ENCODE measurements at places on chromosomes 7 and 10. TPM values are rescaled to one million over a fixed set of nuclear protein-coding genes. Genes with fewer than 3 reads are reported as not detected.

The ELFN1 gene
- 2.5 TPM for total RNA-seq

The HMX2 gene
- not detected for total RNA-seq

The FIS1 gene
- 66.7 TPM for total RNA-seq

The DPP6 gene
- total RNA-seq = 2.4 TPM

The WASHC2A gene
- 41.4 TPM for total RNA-seq

The CDHR1 gene
- total RNA-seq = 0.32 TPM

The DPYSL4 gene
- 1.7 TPM for total RNA-seq

The TSC22D4 gene
- 16.6 TPM for total RNA-seq

All from urinary bladder (tissue), 4 donors.